ENCODE measurements at places on chromosomes 12 and 14.

- no peak for DNase-seq
Observed at GRCh38 chr12:97164936-97165335, 257.9 kb downstream of the NEDD1 start.

DNA sequence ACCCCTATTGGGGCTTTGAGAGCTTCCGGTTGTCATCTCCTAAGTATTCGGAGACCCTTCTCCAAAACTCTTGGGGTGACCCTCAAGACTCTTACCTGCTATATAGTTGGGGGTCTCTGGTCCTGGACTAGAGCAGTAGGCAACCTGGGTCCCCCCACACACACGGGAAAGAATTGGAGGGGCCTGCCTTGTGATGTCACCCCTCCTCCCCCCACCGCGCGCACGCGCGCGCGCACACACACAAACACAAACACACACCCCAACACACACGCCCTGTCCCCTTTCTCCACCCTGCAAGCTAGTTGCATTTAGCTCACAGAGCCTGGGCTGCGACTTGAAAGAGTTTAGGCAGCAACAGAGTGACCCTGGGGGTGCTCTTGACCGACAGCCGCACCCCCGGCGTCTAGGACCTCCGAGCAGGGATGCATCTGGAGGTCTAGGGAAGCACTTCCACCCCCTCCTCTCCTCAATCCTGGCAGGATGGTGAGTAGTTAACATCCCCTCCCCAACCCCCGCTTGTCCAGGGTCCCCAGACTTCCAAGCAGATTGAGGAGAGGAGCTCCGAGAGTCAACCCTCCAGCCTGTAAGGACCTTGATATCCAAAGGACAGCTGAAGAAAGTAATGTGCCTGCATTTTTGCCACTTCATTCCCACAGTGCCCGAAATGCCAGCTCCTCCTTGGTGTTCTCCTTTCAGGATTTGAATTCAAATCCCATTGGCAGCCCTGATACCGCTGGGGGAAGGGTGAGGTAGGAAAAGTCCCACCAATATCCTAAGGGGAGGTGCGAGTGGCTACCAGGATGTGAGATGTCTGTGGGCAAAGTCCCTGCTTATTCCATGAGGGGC, 1.4 kb upstream of the DNAJC14 start:
- DNase-seq: peak; percentile 65

- DNase-seq: peak; percentile 46
Observed at GRCh38 chr12:9064815-9065606, 50.7 kb downstream of the A2M start.

DNA sequence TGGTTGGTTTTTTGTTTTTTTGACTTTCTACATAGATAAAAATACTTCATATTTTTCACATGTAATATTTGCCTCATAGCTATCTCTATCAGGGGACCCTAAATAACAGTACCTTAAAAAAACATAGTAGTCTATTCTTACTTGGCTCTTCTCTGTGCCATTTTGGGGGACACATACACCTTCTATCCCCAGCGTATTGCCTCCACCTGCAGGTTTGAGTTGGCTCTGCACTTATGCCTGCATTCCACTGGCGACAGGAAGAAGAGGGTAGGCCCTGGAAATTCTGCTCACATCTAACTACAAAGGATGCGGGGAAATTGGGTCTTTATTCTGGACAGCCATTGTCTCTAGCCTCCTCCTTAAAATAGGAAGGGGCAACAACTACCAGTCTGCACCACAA, 13.8 kb upstream of the IFI27L2 start:
- peak; percentile 47 for DNase-seq

DNA sequence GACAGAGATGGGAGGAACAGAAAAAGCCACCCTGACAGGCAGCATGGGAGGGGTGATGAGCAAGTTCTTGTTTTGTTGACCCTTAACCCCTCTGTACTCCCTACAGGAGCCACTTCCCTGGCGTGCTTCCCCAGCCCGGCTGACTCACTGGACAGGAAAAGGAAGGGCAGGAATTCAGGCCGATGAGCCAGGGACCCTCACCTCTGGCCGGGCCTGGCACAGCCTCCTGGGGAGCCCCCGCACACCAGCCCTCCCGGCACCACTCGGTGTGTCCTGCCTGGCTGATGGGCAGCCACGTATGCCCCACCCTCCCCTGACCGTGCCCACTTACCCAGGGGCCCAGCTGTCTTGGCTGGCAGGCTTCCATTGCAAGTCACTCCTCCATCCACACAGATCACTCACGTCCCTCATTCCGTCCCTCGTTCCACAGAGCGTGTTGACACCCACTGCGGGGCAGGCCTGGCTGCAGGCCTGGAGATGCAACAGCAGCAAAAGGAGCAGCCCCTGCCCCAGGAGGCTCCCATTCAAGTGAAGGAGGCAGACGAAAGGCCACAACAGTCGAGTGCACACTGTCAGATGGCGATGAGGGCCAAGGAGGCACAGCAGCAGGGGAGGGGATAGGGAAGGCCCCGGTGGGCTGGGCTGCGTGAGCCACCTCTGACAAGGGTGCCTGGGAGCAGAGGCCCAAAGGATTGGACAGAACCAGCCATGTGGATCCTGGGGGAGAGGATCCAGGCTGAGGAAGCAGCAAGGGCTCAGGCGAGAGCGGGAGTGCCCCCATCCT, 19.7 kb upstream of the CD9 start:
- DNase-seq: peak; percentile 45

DNA sequence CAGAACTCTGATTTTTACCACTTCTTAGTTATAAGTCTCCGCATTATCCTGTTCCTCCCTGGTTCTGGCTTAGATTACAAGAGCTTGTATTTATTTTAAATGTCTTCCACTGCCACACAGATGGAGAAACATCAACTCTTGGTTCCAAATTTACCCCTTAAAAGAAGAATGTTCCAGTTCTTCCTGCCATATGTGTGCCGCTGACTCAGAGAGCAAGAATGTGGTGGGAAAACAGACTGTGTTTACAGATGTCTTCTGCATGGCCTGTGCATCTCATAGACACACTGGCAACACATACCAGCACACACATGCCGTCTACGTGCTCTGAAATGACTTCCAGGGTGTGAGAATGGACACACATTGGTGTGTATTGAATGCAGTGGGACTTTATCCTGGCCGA, 383.0 kb downstream of the LRIG3 start:
- no peak for DNase-seq

DNA sequence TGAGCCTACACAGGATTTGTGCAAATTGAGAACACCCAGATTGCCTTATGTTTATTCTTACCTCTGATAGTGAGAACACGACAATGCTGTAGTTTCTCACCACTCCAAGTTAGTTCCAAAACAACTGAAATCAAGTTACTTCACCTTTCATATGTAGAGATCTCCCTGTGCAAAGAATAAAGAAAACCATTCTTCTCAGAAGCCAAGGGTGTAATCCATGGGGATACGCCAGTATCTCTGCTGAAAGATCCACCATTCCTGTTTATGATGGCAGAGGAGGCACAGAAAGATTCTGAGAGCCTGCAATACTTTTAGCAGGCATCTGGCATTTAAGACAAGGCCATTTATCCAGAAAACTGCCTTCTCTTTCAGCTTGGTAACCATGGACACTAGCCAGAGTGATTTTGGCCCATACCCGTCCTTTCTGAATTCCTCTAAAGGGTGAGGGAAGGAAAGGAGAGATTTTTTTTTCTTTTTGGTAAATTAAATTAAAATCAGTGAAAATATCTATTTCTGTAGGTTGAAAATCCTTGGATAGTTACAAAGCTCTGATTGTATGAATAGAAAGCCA, 355.4 kb upstream of the FAR2 start:
- no peak for DNase-seq

DNA sequence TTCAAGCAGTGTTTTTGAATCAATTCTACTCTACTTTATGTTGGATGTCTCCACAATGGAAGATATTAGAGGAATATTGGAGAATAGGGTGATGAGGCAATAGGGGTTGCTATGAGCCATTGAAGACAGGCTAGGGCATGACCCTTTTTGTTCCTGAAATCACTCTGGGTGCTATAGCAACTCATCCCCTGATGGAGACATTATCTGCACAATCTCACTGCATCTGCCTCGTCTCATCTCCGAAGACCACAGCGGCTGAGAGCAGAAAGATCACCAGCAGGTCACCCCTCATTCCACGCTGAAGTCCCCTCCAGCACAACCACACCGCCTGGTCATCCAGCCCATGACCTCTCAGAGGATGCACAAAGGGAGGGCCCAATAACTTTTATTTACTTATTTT, 150.4 kb upstream of the TMEM132C start:
- DNase-seq: no peak

GRCh38 chr14:52910572-52910971, 40.3 kb downstream of the FERMT2 start:
- DNase-seq: no peak

DNA sequence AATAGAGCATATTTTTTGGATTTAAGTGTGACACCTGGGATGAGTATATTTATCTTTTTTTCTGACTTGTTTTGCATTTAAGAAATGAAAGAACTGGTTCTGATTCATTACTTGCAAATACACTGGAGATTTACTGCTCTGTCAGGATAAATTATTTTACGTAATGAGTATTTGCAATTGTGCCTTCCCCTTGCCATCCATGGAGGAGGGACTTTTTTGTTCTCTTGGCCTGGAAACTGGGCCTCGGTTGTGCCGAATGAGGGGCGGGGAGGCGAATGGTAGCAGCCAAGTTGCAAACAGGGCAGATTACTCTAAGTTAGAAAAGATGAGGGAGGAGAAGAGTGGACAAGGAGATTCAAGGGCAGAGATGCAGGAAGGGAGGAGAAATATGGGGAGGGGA, 308.7 kb downstream of the ATP23 start:
- DNase-seq: no peak

- DNase-seq: peak; percentile 43
Observed at GRCh38 chr12:101490286-101490920, 15.3 kb downstream of the SPIC start.

GRCh38 chr14:81849714-81850113, 316.1 kb upstream of the SEL1L start:
- DNase-seq: no peak

DNA sequence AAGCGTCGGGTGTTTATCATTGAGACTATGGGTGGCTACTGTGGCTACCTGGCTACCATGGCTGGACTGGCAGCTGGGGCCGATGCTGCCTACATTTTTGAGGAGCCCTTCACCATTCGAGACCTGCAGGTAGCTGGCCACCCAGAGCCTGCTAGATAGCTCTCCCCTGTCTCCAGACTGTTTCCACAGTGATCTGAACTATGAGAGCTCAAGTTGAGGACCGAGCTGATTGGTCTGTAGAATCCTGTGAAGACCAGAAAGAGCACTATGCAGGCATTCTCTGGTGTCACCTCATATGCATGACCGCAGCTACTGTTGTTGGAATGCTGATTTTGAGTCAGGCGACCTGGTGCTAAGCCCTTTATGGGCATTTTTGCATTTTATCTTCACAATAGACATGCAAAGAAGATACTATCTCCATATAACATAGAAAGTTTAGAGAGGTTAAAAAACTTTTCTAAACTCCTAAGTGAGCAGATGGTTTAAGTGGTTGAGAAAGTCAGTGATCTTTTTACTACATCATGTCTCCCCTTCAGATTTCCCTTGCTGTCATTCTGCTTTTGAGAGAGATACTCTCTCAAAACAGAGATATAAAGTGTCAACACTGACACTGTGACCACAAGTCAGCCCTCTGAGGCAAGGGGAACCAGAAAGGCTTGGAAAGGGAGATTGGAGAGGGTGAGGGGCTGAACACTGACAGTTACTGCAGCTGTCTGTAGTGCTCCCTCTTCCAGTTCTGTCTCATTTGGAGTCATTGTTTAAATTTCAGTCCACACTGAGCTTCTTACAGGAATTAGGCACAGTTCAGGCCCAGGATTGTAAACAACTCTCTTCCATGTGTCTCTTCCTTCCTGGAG, 14.3 kb downstream of the ASB8 start:
- DNase-seq: no peak

GRCh38 chr14:68143341-68143841, 323.8 kb downstream of the RAD51B start:
- no peak for DNase-seq

DNA sequence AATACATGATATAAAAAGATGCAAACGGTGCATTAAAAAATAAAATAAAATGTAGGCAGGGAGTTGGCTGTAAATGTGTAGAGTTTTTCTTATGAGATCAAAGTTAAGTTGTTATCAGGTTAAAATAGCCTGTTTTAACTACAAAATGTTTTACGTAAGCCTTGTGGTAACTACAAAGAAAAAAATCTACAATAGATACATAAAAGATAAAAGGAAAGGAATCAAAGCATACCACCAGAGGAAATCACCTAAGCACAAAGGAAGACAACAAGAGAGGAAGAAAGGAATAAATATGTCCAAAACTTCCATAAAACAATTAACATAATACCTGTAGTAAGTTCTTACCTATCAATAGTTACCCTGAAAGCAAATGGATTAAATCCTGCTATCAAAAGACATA, 12.2 kb downstream of the NELL2 start:
- no peak for DNase-seq

DNA sequence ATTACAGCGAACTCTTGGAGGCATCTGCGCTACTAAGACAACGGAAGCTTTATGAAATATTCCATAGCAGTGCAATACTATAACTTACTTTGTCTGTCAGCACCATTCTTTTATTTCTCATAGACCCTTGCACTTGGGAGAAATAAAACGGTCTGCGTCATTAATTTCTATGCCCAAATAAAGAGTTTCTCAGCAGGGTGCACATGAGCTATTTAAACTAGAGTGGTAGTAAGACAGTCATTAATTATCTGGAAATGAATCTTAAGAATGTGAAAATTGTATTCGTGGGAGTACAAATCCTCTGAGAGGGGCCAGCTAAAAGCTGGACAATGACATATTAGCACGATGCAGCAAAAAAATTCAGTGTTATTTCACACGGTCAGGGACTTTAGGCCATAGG, 903.4 kb upstream of the FOXG1 start:
- no peak for DNase-seq

GRCh38 chr14:100081997-100082625, 16.9 kb downstream of the EVL start:
- no peak for DNase-seq

GRCh38 chr12:56897844-56898361, 36.3 kb downstream of the SDR9C7 start:
- peak; percentile 20 for DNase-seq

DNA sequence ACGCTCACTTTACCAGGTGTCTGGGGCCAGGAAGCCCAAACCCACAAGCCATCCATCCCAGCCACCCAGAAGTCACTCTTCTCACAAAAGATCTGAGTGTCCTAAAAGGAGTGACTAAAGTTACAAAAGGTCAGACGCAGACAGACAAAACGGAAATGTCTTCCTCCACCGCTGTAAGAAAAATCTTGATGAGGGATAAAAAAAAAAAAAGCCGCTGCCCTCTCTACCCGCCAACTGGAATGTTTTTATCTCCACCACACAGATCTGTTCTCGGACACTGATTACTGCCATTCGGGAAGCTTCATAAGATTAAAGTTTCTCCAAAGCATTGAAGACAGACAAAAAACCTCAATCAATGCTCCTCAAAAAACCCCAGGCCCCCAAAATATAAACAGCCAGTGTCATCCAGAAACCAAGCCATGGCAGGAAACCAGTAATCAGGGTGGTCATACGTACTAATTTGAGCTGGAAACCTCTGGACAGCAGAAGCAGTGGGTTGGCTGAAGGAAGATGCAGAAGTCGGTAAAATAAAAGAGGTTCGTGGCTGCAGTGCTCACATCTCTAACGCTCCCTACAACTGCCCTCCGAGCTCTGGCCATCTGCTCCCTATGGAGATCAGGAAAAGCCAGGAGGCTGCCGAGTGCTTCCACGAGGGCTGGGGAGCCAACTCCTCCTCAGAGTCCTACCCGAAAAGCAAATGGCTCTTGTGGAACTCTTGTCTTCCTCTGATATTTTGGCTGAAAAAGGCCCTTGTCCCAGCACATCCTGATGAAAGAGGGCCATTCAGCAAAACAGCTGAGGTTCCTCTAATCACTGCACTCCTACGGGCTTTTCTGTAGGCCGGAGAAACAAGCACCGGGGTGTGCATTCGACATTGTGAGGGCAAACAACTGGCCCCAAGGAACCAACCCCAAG, 30.3 kb downstream of the SSH1 start:
- DNase-seq: no peak
